ENCODE measurements at places on chromosomes 7 and 10. TPM values are rescaled to one million over a fixed set of nuclear protein-coding genes. Genes with fewer than 3 reads are reported as not detected.

EPHB4 gene
- 7.7 TPM for total RNA-seq

GJC3 gene
- total RNA-seq, result 0.41 TPM

MMD2 gene
- 2.4 TPM for total RNA-seq

SPDYE11 gene
- under 0.01 TPM for total RNA-seq

CHRM2 gene
- total RNA-seq, result 5.3 TPM

TAS2R41 gene
- total RNA-seq, result not detected

VSIR gene
- 2.0 TPM for total RNA-seq

SERPINE1 gene
- total RNA-seq, result under 0.01 TPM

SYT15B gene
- total RNA-seq, result not detected

SNCG gene
- total RNA-seq, result 1.6 TPM

PTF1A gene
- 0.41 TPM for total RNA-seq

ZNF804B gene
- total RNA-seq, result 6.9 TPM

NKX1-2 gene
- total RNA-seq, result under 0.01 TPM

CFTR gene
- total RNA-seq, result under 0.01 TPM

HSPA12A gene
- total RNA-seq, result 33.0 TPM

STOX1 gene
- 9.0 TPM for total RNA-seq

CHCHD2 gene
- total RNA-seq, result 196 TPM

FGF8 gene
- not detected for total RNA-seq

PAX4 gene
- not detected for total RNA-seq

LDB3 gene
- under 0.01 TPM for total RNA-seq

UNC5B gene
- total RNA-seq, result 2.9 TPM

DRGX gene
- total RNA-seq, result not detected

COL13A1 gene
- 2.0 TPM for total RNA-seq

ZNF853 gene
- 23.6 TPM for total RNA-seq

KLF14 gene
- total RNA-seq, result not detected

AQP1 gene
- total RNA-seq, result 0.82 TPM

LIPJ gene
- total RNA-seq, result 3.7 TPM

PALD1 gene
- total RNA-seq, result 6.9 TPM

NOS3 gene
- 0.82 TPM for total RNA-seq

PTCD1 gene
- 5.7 TPM for total RNA-seq

FAM25C gene
- total RNA-seq, result not detected

AKR1C3 gene
- 2.4 TPM for total RNA-seq

IFIT3 gene
- total RNA-seq, result 6.5 TPM

EVX1 gene
- total RNA-seq, result not detected

GPR15LG gene
- not detected for total RNA-seq

TMEM254 gene
- 6.1 TPM for total RNA-seq

CEP41 gene
- 11.4 TPM for total RNA-seq

CRHR2 gene
- total RNA-seq, result 0.41 TPM

SUFU gene
- total RNA-seq, result 2.9 TPM

ERVW-1 gene
- total RNA-seq, result not detected

MKI67 gene
- 1.2 TPM for total RNA-seq
